ENCODE measurements at places on chromosomes 1 and 21.

- no peak for DNase-seq
These were observed 3.1 kb upstream of the FCGR2A start for GRCh38 chr1:161502181-161502580.

DNA sequence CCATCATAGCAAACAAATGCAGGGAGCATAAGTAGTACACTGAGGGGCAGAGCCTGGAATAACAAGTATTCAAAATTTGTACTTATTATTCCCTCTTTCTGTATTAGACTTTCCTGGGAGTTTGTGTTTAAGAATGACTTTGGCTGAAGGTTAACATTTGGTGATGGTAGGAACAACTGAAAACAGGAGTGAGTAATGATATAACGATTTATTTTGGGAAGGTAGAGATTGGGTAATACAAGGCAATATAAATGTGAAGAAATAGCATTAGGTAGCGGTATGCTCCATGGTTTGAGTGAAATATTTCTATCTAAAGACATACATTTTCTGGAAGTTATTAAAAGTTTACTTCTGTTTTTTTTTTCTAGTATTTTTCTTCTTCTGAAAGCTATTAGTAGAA is 18.5 kb upstream of the C1orf21 start:
- no peak for DNase-seq

DNA sequence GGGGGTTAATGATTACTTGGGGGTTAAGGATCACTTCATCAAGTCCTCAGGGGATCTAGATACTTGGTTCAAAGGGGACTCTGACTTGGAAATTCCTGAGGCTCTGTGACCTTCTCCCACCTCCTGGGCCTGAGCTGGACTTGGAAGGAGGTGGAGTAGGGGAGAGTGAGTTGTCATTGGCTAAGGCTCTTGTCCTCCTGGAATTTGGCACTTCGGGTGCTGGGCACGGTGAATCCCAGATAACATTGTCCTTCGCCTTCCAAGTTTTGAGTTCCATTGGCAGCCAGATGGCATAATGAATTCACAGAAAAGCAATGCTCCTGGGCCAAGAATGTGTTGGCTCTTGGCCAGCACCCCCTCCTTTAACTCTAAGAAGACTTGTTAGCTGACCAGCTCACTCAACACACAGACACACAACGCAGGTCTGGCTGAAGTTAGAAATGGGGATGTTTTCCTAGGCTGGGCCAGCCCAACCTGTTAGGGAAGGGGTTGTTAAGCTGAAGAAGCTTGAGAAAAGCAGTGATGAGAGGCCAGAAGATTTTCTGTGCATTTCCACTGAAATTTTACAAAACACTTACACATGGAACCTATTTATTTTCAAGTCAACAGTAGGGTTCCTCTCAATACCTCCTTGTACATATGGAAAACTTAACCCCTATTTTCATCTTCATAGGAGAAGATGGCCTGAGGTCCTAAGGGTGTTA is 29.7 kb downstream of the SLC26A9 start:
- DNase-seq = no peak

GRCh38 chr1:167774710-167775109 is 52.9 kb downstream of the MPZL1 start:
- no peak for DNase-seq

DNA sequence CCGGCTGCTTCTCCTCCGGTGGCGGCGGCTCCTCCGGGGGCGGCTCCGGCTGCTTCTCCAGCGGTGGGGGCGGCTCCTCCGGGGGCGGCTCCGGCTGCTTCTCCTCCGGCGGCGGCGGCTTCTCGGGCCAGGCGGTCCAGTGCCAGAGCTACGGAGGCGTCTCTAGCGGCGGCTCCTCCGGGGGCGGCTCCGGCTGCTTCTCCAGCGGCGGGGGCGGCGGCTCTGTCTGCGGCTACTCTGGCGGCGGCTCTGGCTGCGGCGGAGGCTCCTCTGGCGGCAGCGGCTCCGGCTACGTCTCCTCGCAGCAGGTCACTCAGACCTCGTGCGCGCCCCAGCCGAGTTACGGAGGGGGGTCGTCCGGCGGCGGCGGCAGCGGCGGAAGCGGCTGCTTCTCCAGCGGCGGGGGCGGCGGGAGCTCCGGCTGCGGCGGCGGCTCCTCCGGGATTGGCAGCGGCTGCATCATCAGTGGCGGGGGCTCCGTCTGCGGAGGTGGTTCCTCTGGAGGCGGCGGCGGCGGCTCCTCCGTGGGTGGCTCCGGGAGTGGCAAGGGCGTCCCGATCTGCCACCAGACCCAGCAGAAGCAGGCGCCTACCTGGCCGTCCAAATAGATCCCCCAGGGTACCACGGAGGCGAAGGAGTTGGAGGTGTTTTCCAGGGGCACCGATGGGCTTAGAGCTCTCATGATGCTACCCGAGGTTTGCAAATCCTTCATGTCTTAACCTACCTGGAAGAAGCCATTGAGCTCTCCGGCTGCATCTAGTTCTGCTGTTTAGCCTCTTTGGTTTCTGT is 2.0 kb downstream of the LORICRIN start:
- no peak for DNase-seq

- no peak for DNase-seq
These were observed 77.3 kb upstream of the NEK7 start for GRCh38 chr1:198079432-198079951.

DNA sequence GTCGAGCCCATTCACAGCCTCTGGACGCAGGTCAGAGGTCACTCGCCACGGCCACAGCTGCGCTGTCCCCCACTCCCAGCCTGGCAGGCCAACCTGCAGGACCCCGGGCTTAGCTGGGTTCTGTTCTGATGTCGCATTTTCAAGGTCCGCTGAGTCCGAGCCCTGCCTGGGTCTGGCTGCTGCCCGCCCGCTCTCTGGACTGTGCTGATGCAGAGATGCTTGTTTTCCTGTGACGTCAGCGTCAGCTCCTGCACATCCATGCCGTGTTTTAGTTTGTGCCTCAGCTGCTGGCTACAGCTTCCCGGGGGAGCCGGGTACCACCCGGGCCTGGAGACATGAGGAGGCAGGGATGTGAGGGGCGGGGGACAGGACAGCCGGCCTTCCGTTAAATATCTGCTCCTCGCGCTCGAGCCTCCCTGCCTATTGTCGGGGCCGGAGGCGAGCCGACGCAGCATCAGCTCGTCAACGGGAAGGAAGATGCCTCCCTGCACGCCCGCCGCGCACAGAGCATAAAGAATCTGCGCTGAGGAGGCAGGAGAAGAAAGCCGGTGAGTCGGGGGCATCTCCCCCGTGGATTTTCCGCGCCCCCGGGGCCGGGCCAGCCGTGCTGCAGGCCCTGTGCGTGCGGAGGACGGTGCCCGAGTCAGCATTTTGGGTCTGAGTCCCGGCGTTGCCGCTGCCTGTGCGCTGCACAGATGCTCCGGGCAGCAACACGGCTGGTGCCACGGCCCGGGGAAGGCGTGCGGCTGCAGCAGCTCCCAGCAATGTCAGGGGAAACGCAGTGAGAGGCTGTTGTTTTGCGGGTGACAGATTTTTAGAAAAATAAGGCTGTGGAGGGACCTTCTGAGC is 23.4 kb downstream of the PRKCZ start:
- DNase-seq = no peak

DNA sequence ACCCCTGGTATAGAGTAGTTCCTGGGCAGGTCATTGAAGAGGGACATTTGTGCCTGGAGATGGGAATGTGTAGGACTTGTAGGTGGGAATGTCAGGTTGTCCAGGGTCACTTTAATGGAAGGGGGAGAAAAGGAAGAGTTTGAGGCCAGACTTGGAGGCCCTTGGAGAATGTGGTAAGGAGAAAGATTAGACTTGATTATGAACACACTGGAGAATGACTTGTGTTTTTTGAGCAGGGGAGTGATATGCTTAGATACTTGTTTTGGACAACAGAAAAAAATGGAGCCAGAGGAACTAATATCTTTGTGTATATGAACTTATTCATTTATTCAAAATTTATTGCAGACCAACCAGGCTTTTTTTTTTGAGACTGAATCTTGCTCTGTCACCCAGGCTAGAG is 17.9 kb downstream of the ELAPOR1 start:
- no peak for DNase-seq

DNA sequence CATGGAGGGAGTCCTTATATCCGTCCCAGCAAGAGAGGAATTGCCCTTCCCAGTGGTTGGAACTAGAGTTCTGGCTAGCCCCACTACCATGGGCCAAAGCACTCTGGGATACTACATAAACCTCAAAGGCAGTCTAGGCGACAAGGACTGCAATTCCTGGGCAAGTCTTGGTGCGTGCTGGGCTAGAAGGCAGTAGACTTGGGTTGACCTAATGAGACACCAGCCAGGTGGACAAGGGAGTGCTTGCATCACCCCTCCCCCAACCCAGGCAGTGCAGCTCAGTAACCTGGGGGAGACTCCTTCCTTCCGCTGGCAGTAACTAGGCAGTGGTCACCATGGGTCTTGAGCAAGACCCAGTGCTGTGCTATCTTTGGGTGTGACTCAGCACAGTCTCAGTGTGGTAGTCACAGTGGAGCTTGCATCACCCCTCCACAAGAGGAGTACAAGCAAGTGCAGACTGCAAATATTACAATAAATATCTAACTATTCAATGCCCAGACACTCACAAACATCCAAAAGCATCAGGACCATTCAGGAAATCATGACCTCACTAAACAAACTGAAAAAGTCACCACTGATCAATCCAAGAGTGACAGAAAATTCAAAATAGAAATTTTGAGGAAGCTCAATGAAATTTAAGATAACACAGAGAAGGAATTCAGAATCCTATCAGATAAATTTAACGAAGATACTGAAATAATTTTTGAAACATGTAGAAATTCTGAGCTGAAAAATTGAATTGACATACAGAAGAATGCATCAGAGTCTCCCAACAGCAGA is 84.7 kb upstream of the LYPLAL1 start:
- DNase-seq = no peak

- no peak for DNase-seq
These were observed 48.8 kb downstream of the PIK3CD start for GRCh38 chr1:9700340-9700739.

DNA sequence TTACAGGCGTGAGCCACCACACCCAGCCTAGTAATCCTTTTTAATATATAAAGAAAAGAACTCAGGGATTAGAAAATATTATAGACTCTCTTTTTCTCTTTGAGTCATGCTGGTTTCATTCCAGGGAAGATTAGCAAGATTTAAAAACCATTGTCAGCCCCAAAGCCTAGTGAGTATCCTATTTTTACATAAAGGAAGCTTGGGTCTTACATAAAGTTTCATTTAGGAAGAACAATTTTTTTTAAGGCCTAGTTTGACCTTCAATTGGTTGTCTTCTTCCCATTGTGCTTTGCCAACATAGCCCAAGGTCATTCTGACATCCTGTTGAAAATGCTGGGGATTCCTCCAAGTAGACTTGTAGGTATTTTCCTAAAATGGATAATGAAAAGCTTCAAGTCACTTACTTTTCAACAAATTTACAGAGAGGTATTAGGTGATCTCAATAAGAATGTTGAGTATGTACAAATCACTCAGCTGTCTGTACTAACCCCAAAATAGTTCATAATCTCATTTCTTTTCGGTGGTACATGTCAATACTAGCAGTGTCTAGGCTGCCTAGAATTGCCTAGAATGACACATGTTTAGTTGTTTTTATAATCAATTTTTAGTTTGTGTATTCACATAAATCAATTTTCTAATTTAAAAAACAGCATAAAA is 4.3 kb upstream of the KIF14 start:
- no peak for DNase-seq

- DNase-seq = no peak
These were observed 169.2 kb upstream of the B3GALT2 start for GRCh38 chr1:193355626-193356025.

DNA sequence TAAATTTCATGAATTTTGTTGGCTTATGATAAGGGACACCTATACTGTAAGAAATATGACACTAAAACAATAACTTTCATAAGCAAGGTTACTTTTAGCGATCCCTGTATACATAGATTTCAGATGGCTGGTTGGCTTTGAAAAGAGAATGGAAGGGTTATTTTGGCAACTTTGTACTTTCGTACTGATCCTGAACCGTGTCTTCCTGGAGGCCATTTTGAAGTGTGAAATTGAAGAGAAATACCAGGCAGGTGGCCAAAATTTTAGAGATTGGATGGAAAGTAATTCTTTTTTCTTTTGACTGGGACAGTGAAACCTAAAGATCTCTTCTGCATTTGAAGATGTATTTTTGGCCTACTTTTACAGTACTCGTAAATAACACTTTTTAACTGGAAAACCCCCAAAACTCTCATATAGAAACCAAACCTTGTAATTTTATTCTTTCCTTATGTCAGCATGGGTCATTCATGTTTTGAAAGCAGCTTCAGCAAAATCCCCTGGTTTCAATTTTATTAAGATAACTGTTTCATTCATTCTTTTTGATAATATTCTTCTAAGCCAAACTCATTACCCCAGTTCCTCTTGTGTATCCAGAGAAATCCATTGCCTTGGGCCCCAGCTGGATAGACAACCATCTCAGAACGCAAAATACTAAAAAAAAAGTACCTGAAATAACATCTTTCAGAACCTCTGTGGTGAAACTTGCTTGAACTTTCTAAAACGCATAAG is 38.4 kb upstream of the ZNF281 start:
- DNase-seq = no peak

- DNase-seq = no peak
These were observed 27.5 kb upstream of the MYSM1 start for GRCh38 chr1:58727364-58727763.

DNA sequence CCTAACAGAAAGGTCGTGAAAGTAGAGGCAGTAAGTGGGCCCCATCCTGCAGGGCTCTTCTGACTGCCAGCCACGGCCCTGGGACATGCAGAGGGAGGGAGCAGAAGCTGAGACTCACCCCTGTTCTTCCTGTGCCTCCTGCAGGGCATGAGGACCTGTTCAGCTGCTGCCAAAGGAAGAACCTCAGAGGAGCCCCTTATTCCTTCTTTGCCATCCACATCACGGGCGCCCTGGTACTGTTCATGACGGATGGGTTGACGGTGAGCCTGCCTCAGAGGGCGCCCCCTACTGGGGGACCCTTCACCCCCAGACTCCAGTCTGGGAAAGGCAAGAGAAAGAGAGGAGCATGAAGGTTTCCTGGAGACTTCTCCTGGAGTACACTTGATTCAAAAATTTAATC is 47.1 kb downstream of the ELK4 start:
- DNase-seq = no peak

GRCh38 chr1:84366786-84367185 is 31.5 kb upstream of the DNASE2B start:
- DNase-seq = no peak

DNA sequence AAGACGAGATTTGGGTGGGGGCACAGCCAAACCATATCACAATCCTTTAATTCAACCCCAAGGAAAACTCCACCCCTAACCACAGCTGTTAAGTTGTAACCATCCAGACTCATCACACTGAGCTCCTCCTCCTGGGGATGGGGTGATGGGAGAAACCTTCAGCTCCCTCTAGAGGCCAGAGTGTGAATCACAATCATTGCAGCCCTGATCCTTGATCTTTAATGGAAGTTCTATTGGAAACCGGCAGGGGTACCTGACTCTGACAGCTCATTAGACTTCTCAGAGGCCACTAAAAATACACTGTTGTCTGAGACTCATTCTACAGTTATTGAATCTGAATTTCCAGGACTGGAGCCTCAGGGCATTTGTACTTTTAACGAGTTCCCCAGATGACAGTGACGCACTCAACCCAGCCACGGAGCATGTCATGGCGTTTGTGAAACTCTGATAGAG is 127.2 kb downstream of the IGSF21 start:
- DNase-seq = peak; percentile 27

- no peak for DNase-seq
These were observed 55.4 kb downstream of the MATN1 start for GRCh38 chr1:30668024-30668423.
